ENCODE measurements at places on chromosomes 3 and 15. TPM values are rescaled to one million over a fixed set of nuclear protein-coding genes. Genes with fewer than 3 reads are reported as not detected.

The COLQ gene
- 0.07 TPM for total RNA-seq

The RETNLB gene
- total RNA-seq, result not detected

The ZNF385D gene
- total RNA-seq, result 1.7 TPM

The ZKSCAN7 gene
- 2.8 TPM for total RNA-seq

The FBXO40 gene
- not detected for total RNA-seq

The GOLGA6B gene
- total RNA-seq, result not detected

The MANF gene
- total RNA-seq, result 214 TPM

The GMPS gene
- 97.1 TPM for total RNA-seq

The ROBO2 gene
- total RNA-seq, result 0.75 TPM

The GOLGA8R gene
- 0.34 TPM for total RNA-seq

The PIK3R4 gene
- 37.6 TPM for total RNA-seq

The PRR20G gene
- not detected for total RNA-seq

The DPPA2 gene
- not detected for total RNA-seq

The ECE2 gene
- not detected for total RNA-seq

The USP19 gene
- total RNA-seq, result 29.6 TPM

The CHDH gene
- total RNA-seq, result 0.07 TPM

The SLC6A20 gene
- 0.51 TPM for total RNA-seq

The CP gene
- not detected for total RNA-seq

The CELF6 gene
- total RNA-seq, result 0.17 TPM

The LTF gene
- total RNA-seq, result not detected

The RPL29 gene
- total RNA-seq, result 1,319 TPM

The C3orf22 gene
- total RNA-seq, result not detected

The HDAC11 gene
- 13.3 TPM for total RNA-seq

The GMNC gene
- not detected for total RNA-seq

Measured in foreskin keratinocyte (primary cell).